ENCODE measurements at places on chromosomes 16 and 17.

DNA sequence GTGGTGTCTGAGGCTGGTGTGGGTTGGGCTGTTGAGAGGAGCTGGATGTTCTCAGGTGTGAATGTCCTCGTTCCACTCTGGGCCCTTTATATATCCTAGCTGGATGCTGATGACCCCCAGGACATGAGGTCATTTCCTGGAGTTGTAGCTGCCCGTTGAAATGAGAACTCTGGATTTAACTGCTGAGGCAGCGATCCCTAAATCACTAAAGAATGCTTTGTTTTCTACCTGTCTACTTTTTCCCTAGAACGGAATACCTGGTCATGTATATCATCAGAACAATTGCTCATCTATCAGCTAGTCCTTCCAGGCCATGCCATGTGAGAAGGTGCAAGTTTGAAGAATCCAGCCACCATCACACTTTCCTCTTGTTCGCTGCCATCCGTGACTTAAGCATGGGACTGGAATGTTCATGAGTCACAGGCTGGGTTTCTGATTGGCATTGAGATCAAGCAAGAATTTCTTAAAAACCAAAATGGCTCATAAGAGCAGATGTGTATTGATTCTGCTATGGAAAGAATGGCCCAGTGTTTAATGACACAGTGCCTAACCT, at the start of gene KRTAP2-3:
Gene KRTAP2-3 (minus strand): TSS at position 63 of the 553 bp plus-strand sequence. CDS start 64 bp downstream, outside the sequence.
- DNase-seq = no peak

DNA sequence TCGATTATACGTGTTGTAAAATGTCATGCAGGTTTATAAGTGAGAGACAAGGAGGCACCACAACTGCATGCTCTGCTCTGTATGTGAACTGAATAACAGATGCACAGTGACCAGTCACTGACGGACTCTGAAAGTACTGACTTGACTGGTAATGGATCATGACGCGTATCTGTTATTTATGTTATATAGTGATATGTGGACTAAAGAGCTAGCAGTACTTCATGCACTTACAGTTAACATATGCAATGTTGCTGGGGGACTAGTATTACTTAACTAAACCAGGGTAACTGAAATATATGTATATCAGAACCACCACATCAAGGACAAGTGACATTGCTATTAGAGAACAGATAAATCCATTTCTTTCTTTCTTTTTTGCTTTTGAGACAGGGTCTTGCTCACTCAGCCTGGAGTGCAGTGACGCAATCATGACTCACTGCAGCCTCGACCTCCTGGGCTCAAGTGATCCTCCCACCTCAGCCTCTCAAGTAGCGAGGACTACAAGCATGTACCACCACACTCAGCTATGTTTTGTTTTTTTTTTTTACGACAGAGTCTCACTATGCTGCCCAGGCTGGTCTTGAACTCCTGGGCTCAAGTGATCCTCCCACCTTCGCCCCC, 17.2 kb downstream of the COIL start:
- DNase-seq = no peak

- DNase-seq = no peak
Measured at GRCh38 chr16:56618138-56618537, 7.4 kb upstream of the MT1E start.

DNA sequence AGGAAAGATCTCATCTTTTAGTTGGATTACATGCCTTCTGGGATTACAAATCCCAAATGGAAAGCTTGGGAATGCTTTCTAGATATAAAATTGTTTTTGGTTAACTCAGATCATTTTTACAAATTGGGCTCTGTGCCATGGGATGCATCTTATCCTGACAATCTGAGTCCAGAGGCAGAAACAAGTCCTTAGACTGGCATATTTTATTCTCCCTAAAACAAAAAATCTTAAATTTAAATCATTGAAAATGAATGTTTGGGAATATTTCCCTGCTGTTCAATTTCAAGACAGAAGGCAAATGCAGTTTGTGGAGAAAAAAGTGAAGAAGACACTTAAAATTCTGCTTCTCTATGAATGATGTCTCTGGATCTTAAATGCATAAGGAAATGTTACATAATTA, 456.6 kb upstream of the GOT2 start:
- no peak for DNase-seq

- DNase-seq = no peak
Measured at GRCh38 chr16:4179020-4179419, 62.8 kb upstream of the ADCY9 start.

- no peak for DNase-seq
Measured at GRCh38 chr16:19094542-19095365, 19.0 kb upstream of the ITPRIPL2 start.

DNA sequence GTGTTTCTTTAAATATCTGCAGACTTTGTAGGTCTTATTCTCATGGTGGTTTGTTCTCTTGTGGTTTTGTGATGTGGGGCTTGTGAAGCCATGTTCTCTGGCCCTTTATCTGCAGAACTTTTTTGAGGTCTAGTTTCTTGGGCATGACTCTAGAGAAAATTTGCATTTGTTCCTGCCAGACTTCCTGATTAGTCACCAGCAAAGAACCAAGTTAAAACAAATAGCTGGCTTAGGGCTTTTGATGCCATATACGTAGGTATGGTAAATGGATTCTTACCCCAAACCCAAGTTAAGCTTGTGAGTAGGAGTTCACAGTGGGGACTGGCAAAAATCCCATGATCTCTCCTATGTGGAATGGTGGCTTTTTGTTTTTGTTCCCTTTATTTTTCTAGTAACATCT, 68.7 kb upstream of the IRX3 start:
- no peak for DNase-seq

GRCh38 chr16:1038932-1039331, 33.6 kb upstream of the SSTR5 start:
- no peak for DNase-seq
